ENCODE measurements at places on chromosomes 16 and 17. TPM values are rescaled to one million over a fixed set of nuclear protein-coding genes. Genes with fewer than 3 reads are reported as not detected.

Gene TNFRSF17
- total RNA-seq: not detected

DNA sequence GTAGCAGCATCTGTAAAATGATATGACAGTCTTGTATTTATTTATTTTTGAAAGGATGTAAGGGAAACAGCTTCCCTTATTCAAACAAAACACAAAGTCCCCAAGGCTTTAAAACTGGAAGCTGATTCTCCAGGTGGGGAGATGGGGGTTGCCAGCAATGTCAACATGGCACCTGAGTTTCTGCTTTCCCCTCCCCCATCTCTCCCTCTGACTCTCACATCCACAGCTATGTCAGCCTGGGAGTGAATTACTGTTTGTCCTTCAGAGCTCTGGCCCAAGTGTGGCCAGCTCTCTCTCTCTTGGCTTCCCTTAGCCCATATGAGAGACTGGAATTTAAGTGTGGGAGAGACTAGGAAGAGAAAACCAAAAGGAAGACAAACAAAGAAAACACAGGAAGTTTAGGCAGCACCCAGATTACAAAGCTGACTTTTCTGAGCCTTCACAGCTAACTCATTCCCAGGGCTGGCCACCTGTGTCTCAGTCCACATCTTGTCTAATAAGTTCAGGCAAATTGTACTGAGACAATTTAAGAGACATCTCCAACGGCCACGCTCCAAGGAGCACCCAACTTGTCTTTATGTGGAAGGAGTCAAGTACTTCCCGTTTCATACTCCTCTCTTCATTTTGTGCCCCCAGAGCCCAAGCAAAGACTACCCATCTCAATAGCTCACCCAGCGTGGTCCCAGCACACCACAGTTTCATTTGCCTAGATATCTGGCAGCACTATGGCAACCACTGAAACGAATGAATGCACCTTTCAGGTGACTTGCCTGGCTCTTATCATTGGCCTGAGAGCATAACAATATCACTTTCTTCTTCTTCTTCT is 69.2 kb downstream of the SOX9 start:
- no peak overlapping the region for H3K27ac ChIP-seq
- no peaks in the 10 kb centered on the region for H3K36me3 ChIP-seq
- no peak overlapping the region for H3K4me3 ChIP-seq
- H3K27me3 ChIP-seq: no peaks in the 10 kb centered on the region
- H3K4me1 ChIP-seq: no peaks in the 10 kb centered on the region

DNA sequence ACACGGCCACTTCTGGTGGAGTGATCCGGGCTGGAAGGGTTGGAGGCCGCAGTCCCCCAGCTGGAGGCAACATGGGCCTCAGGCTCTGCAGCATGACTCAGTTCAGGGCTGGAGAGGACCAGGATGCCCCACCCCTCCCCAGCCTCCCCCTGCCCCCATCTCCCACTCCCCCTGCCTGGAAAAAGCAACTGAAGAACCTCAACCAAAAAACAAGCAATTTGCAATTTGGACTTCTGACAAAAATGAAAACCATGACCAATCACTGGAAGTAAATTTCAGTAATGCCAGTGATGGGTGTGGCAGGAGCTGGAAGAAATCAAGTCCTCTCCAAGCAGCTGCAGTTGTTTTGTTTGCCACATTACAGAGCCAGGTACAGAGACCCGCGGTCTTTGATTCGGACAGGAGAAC is 6.6 kb upstream of the MIF4GD start:
- H3K4me3 ChIP-seq: no peak overlapping the region
- DNase-seq: no peak
- H3K27ac ChIP-seq: no peak overlapping the region
- no peaks in the 10 kb centered on the region for H3K27me3 ChIP-seq
- no peaks in the 10 kb centered on the region for H3K4me1 ChIP-seq
- H3K36me3 ChIP-seq: peaks cover 15% of the 10 kb centered on the region

Gene CCL7
- total RNA-seq: not detected

- H3K4me1 ChIP-seq: no peaks in the 10 kb centered on the region
- no peaks in the 10 kb centered on the region for H3K36me3 ChIP-seq
- no peak overlapping the region for H3K4me3 ChIP-seq
- H3K27me3 ChIP-seq: no peaks in the 10 kb centered on the region
These were observed 119.5 kb upstream of the CORO6 start for GRCh38 chr17:29742210-29742513.

Gene PTX4
- not detected for total RNA-seq

DNA sequence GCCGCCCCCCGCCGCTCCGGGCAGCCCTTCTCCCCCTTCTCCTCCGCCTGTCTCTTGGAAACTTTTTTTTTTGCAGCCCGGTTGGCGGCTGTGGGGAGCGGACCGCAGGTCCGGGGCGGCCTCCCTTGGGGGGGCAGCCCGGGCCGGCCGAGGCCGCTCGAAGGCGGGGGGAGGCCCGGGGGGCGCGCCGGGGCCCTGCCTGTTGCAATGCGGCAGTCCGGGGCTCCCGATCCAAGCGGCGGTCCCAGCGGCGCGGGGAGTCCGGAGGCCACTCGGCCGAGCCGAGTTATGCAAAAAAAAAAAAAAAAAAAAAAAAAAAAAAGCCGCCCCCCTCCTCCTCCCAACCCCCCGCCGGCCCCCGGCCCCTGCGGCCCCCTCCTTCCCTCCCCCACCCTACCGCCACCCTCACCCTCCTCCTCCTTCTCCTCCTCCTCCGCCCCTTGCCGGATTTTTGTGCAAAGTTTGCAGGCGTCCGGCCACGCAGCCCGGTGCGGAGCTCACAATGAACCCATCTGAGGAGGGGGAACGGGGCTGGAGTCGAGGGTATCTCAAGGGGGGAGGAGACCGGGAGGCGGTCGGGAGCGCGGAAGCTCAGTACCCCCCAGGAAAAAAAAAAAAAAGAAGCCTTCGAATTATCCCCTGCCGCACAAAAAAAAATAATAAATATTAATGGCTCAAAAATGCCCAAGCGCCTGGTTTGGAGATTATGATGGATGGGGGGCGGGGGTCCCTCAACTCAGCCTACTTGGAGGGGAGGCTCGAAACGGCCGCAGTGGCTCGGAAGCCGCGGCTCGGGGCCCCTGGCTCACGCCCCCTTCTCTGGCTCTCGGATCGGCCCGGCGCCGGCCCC is at the start of gene ZNF423:
Gene ZNF423 (minus strand): TSS at position 291 of the 850 bp plus-strand sequence. CDS start 338 bp downstream, outside the sequence.
- no peak for DNase-seq
- no peaks in the 10 kb centered on the region for H3K36me3 ChIP-seq
- H3K27me3 ChIP-seq: no peaks in the 10 kb centered on the region
- peak within 1 kb of the TSS; percentile 81 for H3K4me3 ChIP-seq
- H3K27ac ChIP-seq: peak within 1 kb of the TSS; percentile 87

Gene TBC1D28
- not detected for total RNA-seq

DNA sequence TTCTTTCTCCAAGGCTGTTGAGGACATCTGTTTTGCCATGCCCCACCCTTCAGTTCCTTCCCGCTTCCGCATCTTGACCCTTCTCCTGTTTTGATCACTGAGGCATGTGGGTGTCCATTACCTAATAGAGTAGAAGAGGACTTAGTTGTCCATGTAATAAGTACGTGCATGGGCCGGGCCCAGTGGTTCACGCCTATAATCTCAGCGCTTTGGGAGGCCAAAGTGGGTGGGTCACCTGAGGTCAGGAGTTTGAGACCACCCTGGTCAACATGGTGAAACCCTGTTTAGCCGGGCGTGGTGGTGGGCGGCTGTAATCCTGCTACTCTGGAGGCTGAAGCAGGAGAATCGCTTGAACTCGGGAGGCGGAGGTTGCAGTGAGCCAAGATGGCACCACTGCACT is 637.8 kb upstream of the EEF2KMT start:
- H3K4me3 ChIP-seq: no peak overlapping the region
- DNase-seq: no peak
- H3K27ac ChIP-seq: no peak overlapping the region
- no peaks in the 10 kb centered on the region for H3K4me1 ChIP-seq
- H3K27me3 ChIP-seq: no peaks in the 10 kb centered on the region

- no peak overlapping the region for H3K27ac ChIP-seq
- H3K4me3 ChIP-seq: peak overlapping the region; percentile 64
- no peak for DNase-seq
- H3K36me3 ChIP-seq: no peaks in the 10 kb centered on the region
- H3K4me1 ChIP-seq: peaks cover 10% of the 10 kb centered on the region
These were observed 1.4 kb downstream of the NOTUM start for GRCh38 chr17:81959362-81960129.

Gene TERB1
- total RNA-seq: not detected

GRCh38 chr17:32913593-32913992 is 14.4 kb upstream of the TMEM98 start:
- H3K4me3 ChIP-seq: no peak overlapping the region
- H3K27ac ChIP-seq: no peak overlapping the region
- DNase-seq: no peak
- no peaks in the 10 kb centered on the region for H3K27me3 ChIP-seq

Gene CACNB1
- 9.6 TPM for total RNA-seq

DNA sequence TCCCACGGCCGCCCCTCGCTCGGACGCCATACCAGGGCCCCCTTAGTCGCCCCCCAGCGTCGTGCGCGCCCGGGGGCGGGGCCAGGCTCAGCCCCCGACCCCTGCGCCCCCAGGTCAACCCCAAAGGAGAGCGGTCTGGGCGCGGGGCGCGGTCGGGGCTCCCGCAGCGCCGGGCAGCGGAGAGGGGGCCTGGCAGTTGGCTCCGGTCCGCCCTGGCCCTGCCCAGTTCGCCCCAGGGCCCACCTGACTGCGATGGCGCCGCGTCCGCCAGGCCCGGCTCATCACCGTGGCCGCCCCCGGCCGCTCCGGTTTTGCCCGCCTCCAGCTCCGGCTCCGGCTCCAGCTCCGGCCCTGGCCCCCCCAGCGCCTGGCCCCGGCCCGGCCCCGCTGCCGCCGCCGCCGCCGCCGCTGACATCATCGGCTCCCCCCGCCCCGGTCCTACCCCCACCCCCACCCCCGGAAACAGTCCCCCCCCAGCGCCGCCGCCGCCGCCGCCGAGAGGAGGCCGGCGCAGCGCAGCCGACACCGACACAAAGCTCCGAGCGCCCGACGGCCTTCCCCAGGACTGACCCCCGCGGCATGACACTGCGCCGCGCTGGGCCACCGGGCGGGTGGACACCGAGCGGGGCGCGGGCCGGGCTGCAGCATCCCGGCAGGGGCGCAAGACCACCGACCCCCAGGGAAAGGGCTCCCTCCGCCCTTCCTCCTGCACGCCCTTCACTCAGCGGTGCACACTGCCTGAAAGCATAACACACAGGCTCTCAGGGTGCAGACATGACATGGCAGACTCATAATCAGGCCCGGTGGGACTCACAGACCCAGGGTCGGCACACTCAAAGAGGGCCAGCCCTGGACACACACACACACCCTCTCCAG is at the start of gene ZBTB4:
Gene ZBTB4 (minus strand): TSS at position 419 of the 876 bp plus-strand sequence. CDS start 12,830 bp downstream, outside the sequence.
- peak within 1 kb of the TSS; percentile 100 for H3K27ac ChIP-seq
- H3K36me3 ChIP-seq: no peaks in the 10 kb centered on the region
- H3K4me3 ChIP-seq: peak within 1 kb of the TSS; percentile 100
- peak; percentile 78 for DNase-seq

DNA sequence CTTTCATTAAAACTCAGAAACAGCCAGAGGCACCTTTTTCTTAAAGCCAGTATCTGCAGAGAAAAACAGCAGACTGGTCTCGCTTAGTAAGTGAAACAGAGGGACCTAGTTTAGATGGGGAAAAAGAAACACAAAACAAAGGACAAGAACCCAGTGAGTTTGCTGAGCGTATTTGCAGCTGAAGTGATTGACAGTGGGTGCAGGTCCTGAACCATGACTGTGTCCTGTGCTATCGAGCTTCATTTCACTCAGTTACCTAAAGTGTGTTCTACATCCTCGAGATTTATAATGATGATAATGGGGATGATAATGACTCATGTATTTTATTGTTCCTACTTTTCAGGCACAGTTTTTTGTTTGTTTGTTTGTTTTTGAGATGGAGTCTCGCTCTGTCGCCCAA is 31.7 kb upstream of the WFIKKN2 start:
- no peak overlapping the region for H3K27ac ChIP-seq
- H3K36me3 ChIP-seq: no peaks in the 10 kb centered on the region
- no peaks in the 10 kb centered on the region for H3K4me1 ChIP-seq
- no peaks in the 10 kb centered on the region for H3K27me3 ChIP-seq
- no peak overlapping the region for H3K4me3 ChIP-seq

Gene KRT34
- total RNA-seq: not detected

GRCh38 chr17:33234930-33235685 is 58.0 kb downstream of the ASIC2 start:
- no peaks in the 10 kb centered on the region for H3K36me3 ChIP-seq
- H3K27me3 ChIP-seq: no peaks in the 10 kb centered on the region
- DNase-seq: peak; percentile 90
- peaks cover 5% of the 10 kb centered on the region for H3K4me1 ChIP-seq
- peak overlapping the region; percentile 59 for H3K27ac ChIP-seq
- H3K4me3 ChIP-seq: no peak overlapping the region

Gene NDEL1
- 103 TPM for total RNA-seq

Gene ZNF750
- not detected for total RNA-seq

DNA sequence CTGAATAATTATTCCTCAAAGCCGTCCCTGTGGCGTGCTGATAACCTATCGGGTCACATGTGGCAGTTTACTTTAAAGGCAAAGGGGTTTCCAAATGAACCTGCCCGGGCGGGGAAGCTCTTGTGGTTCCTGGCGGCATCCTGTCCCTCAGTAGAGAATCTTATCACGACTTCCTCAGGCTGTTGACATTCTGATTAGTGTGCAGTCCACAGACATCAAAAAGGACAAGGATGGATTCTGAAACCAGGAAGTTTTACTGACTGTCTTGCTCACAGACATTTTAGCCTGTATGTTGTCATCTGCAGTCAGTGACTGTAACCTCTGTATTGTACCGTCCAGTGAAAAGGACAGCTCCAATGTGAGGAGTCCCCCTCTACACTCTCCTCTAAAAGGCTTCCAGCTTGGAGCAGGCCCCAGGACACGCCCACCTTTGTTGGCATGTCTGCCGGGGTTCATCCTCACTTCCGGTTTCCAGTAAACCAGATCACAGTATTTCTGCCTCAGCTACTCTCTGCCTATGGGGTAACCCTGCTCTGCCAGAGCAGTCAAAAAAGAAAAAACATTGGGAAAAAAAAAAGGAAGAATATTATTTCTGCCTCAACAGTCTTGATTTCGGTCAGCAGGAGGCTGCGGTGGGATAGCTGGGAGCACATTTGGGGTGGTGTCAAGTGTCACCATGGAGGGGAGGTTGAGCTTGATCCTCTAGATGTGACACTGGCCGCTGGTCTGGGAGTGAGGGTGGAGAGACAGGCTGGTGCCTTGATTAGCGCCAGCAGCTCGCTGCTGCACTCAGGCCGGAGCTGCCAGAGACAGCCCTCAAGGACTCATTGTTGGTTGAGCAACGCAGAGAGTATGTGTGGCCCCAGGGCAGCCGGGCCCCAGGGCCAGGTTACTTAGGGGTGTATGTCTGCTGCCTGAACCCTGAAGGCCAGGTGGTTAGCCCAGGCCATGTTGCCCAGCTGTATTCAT is 89.0 kb upstream of the DNAH17 start:
- H3K4me1 ChIP-seq: no peaks in the 10 kb centered on the region
- H3K36me3 ChIP-seq: no peaks in the 10 kb centered on the region
- no peak for DNase-seq
- no peak overlapping the region for H3K4me3 ChIP-seq

DNA sequence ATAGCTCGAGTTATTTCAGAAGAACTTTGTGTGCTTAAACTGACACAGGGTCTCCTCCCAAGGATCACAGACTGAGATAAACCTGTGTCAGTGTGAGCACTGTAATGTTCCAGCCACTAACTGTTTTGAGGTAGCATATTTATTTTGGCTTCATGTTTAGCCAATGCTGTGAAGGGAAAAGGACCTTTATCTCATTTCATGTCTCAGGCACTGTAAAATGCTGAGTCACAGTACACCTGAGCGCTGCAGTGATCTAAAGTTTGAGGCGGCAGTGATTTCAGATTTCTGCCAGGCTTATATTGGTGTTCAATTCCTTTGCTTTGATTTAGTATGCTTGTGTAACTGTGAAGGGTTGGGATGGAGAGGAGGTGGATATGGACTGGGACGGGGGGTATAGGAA is 3.1 kb upstream of the DNAJA2 start:
- peaks cover 15% of the 10 kb centered on the region for H3K4me1 ChIP-seq
- H3K36me3 ChIP-seq: no peaks in the 10 kb centered on the region
- no peak overlapping the region for H3K27ac ChIP-seq
- no peaks in the 10 kb centered on the region for H3K27me3 ChIP-seq
- DNase-seq: no peak

All from ascending aorta (tissue), 2 donors.